ENCODE measurements at places on chromosomes 2 and 18.

DNA sequence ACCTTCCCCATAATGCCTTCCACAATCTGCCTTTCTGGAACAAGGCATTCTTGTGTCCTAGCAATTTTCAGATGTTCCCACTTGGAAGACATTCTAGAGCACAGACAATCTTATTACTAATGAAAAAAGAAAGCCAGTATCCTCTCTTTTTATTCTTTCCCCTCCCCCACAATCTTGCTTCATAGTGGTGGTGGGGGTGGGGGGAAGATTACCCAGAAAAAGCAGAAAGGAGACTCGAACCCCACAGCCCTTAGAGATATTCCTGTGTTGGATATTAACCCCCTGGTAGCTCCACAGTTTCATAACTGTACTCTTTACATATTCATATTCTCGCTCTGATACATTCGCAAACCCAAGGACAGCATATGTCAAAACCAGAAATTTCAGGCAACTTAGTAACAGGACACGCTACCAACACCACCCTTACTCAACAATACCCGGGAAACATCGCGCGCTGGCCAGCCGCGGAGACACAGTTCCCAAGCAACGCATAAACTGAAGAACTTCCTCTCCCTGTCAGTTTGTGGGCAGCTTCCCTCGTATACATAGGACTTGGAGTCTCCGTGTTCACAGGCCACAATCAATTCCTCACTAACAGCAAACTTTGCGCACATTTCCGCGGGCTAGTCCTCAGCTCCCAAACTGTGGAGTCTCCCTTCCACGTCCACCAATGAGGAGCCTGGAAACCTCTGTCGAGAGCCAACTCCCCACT lies 793 bp downstream of the NR4A2 start:
- no peak for DNase-seq

DNA sequence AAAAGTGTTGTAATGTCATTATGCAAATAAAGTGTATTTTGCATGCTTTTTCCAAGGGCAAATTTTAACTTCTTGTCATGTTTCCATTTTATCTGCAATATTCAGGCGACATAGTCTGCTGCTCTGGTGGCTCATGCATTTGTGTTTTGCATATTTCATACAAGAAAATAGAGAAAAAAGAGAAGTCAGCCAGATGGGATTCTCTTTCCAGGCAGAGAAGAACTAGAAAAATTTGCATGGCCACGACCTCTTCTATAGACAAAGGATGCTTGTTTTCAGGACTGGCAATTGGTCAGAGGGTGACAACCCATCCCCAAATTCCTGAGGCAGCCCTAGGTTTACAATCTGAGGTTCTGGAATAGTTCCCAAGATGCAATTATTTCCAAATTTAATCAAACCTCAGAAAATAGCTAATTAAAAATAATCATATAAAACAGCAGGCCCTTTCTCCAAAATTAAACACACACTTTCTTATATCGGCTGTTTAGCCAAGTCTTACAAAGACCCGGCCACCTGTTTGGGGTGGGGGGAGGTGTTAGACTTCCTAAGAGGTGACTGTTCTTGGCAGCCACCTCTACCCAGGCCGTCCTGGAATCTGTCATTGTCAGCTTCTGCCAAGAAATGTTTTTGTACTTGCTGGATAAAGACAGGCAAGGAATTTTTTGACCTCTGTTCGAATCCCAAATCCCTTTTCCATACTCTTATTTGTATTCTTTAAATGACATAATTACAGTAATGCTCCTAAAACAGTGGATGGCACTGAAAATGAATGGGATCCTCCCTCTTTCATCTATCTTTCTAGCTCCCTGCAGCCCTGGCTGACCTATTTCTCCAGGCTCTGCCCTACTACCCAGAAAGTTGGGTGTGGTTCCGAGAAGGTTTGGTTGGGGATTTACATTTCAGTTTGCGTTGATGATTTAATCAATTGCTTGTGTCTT lies 20.8 kb upstream of the SOS1 start:
- DNase-seq, result no peak

DNA sequence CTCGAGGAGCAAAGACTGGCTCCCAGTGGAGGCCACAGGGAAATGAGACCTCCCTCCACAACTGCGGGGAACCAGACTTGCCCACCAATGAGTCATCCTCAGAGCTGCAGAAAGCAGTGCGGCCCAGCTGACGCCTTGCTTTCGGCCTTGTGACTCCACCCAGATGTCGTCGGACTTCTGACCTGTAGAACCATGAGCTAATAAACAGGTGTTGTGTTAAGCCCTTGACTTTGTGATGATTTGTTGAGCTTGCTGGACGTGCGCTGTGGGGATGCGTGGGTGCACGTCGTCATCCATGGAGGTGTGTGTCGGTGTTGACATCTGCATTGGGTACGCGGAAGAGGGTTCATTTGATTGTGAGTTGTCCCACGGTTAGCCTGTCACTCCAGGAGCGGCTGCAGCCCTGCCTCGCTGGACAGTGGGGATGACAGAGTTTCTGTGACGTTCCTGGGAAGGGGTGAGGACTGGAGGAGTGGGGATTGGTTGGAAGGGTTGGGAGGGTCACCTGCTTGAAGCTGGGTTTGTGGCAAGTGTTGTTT lies 154.1 kb downstream of the SH3BP4 start:
- DNase-seq, result no peak

DNA sequence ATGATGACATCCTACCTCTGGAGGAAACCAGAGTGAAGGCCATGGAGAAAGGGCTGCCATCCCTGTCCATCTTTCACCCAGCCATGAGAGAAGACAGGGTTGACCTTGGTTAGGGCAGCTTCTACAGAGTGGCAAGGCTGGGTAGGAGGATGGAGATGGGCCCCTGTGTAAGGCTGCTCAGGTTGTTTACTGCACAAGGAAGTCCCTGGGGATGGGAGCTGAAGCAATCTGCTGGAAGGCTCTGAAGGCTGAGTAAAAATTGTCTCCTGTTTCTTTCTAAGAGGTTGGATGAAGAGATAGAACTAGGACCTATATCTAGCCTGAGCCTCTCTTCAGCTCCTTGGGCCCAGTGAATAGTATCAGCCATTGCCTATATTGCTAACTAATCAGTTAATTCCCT lies 14.4 kb downstream of the ELMOD3 start:
- no peak for DNase-seq

DNA sequence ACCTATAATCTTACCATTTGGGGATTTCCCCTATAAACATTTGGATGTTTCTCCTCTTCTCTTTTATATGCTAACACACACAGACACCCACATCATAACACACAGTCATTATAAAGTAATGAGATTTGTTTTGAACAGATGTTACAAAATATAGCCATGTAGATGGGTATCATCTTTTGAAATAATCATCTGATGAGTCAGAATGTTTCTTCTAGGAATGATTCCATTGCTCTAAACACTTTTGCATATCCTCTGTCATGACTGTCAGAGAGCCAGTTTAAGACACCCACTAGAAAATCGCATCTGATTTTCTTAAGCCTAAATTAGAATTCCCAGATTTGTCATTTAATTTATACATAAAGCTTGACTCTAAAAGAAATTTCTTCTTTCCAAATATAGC lies 442.6 kb downstream of the CMPK2 start:
- no peak for DNase-seq

- no peak for DNase-seq
Observed at GRCh38 chr18:79392226-79392625, 3.5 kb upstream of the NFATC1 start.

GRCh38 chr2:6580982-6581381 lies 284.7 kb downstream of the CMPK2 start:
- no peak for DNase-seq

- no peak for DNase-seq
Observed at GRCh38 chr2:100291152-100291970, 30.9 kb downstream of the LONRF2 start.

DNA sequence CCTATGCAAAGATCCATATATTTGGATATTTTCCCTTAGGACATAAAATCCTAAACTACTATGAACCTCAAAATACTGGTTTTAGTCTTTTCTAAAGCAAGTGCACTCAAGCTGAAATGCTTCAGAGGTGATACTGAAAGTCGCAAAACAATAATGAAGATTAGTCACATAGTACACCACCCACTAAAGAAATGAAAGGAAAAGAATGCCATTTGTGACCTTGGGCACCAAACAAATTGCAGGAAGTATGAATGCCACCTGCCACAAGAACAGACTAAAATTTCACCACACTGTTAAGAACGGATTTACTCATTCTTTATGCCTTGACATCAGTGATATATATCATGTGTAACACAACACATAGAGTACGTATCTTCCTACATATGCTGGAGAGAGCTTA lies 161.5 kb downstream of the ZNF521 start:
- DNase-seq, result no peak

GRCh38 chr2:51722311-51722710 lies 690.4 kb upstream of the NRXN1 start:
- DNase-seq, result no peak

DNA sequence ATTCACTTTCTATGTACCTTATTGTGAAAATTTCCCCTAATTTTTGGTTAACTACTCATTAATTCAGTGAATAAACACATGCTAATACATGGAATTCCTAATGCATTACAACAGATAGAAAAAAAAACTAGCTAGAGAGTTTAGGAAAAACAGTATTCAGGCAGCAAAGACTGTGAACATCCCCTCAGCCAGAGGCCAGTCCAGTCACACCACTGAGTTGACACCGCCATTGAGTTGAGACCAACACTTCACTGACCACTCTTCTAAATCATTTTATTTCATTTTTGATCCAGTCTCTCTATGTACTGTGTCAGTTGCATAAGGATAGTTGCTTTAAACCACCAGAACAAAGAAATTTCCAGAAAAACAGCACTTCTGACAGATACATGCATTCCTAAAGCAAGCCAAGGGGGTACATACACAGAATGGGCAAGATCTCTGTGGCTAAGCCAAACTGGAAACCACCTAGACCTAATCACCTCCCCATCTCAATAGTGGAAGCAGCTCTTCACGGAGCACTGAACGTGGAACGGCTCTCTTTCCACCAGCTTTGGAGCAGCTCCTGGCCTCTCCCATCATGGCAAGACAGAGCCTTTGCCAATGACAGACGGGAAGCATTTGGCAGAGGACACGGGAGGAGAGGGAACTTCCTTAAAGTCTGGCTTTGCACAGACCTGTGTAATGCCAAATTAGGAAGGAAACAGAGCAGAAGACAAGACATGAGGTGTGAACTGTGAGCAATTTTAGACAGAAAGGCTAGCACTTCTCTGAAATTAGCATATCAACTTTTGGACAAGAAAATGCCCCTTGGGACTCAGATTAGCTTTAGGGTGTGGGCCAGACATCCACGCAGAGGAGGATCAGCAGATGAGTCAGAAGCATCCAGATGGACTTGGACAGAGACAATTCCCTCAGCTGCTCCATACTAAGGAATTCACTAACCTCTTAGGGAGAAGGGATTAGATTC lies 36.4 kb downstream of the CACNB4 start:
- DNase-seq, result no peak

DNA sequence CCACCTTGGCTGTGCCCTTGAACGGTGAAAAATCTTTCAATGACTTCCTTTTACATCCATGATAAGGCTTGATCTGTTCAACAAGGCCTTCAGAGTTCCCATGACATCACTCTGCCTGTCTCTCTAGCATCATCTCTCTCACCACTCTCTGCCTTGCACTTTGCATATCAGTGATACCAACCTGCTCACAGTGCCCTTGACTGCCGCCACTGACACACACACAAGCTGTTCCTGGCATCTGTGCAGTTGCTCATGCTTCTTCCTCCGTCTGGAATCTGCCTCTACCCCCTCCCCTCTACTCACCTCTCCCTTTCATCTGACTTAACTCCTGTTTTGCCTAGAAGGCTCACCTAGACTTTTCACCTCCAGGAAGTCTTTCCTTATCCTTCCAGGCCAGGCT lies 79.1 kb upstream of the SEC11C start:
- no peak for DNase-seq

DNA sequence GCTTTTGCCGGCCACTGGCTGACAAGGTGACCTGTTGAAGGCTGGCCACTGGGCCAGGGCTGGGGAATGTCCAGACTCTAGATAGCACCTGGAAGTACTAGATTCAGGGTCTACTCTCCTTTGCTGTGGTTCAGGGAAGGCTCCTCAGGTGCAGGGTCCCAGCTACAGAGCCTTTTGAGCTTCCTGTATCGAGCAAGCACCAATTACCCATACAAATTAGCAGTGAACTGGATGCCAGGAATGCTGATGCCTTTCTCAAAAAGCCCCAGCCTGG lies 213.4 kb downstream of the CYP26B1 start:
- no peak for DNase-seq

- no peak for DNase-seq
Observed at GRCh38 chr2:158204741-158205165, 103.1 kb downstream of the UPP2 start.

DNA sequence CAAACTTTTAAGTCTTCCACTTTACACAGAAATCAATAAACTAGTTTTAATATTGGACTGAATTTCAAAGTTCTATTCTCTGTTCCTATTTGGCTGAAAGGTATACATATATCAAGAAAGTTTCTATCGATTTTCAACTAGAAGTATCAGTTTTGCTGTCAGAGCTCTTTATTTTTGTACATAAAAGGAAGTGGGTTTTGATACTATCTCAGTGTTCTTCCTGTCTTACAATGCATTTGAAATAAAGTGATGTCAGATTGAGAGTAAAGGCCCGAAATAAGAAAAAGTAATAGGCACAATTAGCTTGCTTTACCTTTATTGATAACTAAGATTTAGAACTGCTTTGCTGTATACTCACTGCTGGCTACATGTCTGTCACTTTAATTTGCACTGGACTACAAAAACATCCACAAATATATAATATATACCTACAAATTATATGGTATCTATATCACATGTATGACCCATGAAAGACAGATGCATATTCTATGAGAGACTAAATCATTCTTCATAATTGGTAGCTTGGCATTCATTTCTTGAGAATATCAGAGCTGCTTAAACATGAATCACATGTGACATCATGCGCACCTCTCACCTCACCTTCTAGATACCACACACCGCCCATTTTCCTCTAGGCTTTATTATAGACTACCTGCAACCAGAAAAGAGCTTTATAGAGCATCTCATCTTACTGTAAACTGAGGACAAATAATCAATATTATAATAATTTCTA lies 83.6 kb downstream of the ASXL2 start:
- no peak for DNase-seq

GRCh38 chr2:230447455-230448451 lies 31.8 kb downstream of the SP100 start:
- no peak for DNase-seq

DNA sequence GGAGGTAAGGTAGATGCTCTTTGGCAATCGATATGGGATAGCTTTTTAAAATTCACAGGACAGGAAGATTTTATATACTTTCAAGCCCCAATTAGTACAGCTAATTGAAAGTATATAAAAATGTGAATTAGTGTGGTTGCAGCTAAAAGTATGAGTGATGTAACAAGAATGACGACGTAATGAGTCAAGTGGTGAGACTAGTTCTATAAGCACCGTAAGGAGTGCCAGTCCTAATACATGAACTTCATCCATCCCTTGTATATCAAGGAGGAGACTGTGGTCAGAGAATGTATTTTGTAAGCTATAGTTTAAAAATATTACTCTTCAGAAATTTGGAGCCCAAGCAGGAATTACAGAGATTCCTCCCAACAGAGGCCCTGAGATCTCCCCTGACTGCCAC lies 25.8 kb downstream of the DNAJC27 start:
- no peak for DNase-seq

GRCh38 chr18:22666411-22666940 lies 248.8 kb upstream of the CTAGE1 start:
- DNase-seq, result no peak

- no peak for DNase-seq
Observed at GRCh38 chr2:228065686-228066085, 115.8 kb downstream of the SPHKAP start.

All from activated T-helper 1 cell treated with anti-CD3 and anti-CD28 coated beads, Interleukin-2, amount 50 U/mL, for 16 hours (primary cell).